ENCODE measurements at places on chromosomes 7 and 10. TPM values are rescaled to one million over a fixed set of nuclear protein-coding genes. Genes with fewer than 3 reads are reported as not detected.

DNA sequence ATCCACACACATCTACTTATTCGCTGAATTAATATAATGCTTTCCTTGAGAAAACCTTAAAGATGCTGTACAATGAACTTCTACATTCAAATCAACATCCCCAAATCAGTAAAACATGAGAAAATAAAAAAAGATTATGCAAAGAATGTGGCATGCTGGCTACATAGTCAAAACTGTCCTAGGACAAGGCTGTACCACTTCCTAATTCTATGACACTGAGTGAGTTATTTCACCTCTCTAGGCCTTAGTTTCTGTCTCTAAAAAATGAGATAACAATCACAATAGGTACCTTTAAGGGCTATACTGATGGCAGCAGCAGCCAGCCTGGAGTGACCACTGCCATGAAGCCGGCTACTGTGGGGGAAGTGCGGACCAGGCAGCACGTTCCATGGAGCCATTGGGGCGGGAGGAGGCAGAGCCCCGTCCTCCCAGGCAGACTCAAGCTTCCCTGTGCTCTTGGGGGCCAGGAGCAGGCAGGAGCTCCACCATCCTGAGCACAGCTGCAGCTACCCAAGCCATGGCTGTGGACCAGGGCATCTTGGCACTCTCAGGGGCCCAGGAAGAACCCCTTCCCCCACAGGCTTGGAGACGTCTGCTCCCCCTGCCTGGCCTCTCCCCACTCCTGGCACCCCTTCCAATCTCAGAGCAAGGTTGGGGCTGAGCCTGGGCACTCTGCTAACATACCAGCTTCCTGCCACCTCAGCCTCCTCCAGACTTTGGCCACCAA is 110.2 kb downstream of the ELAPOR2 start:
- no peak for DNase-seq

The NUTM2B gene
- 0.25 TPM for total RNA-seq

DNA sequence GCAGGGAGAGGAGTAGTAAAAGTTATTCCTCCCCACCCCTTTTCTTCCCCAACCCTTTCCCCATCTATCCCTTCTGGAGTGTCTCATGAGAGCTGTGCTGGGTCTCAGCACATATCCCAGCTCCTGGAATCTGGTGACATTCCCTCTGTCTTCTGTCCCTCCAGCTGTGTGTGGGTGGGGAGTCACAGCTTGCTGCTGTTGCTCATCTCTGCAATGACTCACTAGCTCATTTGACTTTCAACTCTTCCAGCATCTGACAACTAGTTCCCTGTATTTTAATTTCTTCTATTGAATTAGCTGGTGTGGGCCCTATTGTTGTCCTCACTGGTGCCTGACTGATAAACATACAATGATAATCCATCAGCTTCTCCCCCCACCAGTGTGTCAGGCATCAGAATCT is 198.9 kb upstream of the AUTS2 start:
- DNase-seq = no peak

DNA sequence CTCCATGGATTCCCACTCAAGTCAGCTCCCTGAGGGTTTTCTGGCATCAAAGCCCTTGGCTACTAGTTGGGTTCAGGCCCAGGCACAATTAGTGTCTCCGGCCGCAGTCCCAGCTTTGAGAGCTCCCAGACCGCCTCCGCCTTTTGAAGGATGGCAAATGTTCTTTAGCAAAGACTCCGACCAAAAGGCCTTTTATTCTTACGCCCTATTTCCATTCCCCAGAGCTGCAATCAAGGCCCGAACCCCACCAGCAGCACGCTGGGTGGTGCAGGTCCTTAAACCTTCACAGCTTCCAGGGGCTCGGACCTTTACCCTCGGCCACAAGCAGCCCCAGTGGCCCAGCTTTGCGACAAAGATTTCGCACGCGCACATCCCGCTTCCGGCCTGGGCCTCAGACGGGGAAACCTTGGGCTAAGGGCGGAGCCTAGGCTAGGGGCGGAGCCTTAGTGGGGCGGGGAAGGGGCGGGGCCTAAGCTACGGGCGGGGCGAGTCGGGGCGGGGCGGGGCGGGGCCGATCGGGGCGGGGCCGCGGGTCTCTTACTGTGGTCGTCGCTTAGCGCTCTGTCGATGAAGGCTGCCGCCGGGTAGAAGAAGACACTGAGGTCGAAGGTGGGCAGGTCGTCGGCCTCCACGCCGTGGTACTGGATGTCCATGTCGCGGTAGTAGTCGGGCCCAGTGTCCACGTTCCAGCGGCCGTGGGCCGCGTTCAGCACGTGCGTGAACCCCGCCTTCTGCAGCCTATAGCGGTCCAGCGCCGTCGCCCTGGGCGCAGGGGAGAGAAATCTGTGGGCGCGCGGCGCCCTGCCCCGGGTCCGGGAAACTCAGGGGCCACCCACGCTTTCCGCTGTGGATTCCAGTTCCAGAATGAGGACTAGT is 68.0 kb upstream of the SAMD8 start:
- peak; percentile 71 for DNase-seq

DNA sequence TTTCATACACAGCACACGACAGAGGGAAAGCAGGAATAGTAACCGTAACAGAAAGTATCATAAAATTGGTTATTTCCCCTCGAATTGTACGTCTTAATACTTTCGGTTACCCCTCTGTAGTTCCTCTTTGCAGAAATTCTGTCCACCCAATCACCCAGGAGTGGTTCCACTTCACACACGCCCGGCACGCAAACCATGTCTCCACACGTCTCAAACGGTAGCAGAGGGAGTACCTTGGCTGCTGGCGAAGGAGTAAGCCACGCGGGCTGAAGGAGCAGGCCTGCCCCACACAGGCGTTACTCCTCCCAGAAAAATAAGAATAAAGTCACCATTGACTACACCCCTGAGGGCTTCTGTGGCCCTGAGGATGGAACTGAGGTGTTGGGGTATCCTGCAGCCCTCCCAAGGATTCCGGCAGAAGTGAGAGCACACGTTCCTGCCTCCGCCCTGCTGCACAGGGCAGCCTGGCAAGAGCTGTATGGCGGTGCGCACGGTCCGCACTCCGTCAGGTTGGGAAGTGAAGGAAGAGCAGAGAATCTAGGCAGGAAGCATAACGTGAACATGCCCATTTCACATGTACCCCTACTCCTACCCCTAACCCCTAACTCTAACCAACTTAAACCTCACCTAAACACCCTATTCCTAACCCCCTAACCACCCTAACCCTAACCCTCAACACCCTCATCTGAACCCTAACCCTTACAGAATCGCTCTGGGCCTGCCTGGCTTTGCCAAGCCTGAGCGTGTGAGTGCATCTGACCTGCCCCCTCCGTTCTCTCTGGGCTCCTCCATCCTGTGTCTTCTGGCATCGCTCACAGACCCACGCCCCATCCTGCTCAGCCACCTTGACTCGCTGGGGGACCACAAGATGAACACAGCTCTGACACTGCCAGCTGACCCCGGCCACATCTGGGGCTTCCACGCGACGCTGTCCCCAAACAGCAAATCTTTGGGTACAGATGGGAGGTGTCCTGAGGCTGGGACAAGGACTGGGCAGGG is 18.2 kb downstream of the GPR146 start:
- no peak for DNase-seq

- no peak for DNase-seq
These were observed 97.9 kb downstream of the RTKN2 start for GRCh38 chr10:62170732-62171131.

DNA sequence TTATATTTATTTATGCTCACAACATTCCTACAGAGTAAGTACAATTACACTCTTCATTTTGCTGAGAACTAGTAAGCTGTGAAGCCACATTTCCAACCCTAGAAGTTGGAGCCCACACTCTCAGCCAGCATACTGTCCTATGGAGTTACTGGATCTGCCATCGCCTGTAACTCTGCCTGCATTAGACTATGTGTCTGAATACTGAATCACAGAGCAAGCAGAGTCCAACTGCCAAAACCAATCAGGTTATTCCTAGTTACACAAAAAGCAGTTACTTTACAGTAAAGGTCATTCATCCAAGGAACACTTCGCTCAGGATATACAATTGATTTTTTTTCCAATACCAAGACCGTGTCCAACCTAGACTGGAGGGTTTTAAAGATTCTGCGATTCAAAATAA is 21.5 kb downstream of the CTAGE6 start:
- DNase-seq = no peak

The CNPY1 gene
- total RNA-seq = not detected

DNA sequence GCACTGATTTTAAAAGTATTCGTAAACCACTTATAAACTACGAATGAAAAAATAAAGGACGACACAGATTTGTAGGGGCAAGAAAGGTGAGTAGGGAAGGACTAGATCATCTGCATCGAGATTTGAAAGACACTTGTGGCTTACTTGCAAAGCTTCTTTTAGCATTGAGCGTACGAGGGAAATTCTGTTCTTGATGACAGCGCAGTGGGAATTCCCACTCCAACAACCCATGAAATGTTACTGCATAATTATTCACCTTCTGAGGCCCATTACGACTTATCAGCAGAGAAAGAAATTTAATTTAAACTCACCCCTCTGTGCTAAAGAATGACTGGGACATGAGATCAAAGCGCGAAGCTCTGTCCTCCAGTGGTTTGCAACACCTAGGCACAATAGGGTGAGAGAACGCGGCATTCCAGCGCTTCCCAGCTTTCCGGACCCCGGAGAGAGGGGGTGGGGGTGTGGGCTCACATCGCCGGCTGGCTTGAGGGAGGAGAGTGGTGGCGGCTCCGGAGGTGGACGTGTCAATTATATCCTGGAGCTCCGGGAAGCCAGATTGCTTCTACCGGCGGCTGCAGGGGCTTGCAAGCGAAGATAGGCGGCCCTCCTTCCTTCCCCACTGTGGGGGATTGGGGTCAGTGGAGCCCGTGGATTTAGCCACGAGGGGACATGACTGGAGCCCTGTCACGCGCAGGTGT is 10.3 kb downstream of the SP8 start:
- no peak for DNase-seq

The PITRM1 gene
- total RNA-seq = 21.1 TPM

Data from liver (tissue), 10 donors.